CD4-positive, alpha-beta T cell treated with Interleukin-1 beta for 1 hour (primary cell): ENCODE measurements at places on chromosomes 5 and 9.

- no peak for DNase-seq
These were observed 123.4 kb upstream of the IFNE start for GRCh38 chr9:21605489-21605931.

DNA sequence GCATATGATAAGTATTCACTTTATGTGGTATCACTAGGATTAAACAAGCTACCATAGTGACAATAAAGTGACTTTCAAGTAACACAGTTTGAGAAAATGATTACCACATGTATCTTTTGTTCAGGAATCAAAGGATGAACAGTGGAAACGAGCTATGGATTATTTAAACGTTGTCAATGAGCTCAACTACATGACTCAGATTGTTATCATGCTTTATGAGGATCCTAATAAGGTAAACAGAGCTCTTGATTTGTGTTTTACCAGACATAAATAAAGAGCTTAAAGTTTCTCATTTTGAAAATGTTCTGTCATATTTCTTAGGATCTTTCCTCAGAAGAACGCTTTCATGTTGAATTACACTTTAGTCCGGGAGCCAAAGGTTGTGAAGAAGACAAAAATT is 57.4 kb downstream of the PPIP5K2 start:
- DNase-seq = no peak

DNA sequence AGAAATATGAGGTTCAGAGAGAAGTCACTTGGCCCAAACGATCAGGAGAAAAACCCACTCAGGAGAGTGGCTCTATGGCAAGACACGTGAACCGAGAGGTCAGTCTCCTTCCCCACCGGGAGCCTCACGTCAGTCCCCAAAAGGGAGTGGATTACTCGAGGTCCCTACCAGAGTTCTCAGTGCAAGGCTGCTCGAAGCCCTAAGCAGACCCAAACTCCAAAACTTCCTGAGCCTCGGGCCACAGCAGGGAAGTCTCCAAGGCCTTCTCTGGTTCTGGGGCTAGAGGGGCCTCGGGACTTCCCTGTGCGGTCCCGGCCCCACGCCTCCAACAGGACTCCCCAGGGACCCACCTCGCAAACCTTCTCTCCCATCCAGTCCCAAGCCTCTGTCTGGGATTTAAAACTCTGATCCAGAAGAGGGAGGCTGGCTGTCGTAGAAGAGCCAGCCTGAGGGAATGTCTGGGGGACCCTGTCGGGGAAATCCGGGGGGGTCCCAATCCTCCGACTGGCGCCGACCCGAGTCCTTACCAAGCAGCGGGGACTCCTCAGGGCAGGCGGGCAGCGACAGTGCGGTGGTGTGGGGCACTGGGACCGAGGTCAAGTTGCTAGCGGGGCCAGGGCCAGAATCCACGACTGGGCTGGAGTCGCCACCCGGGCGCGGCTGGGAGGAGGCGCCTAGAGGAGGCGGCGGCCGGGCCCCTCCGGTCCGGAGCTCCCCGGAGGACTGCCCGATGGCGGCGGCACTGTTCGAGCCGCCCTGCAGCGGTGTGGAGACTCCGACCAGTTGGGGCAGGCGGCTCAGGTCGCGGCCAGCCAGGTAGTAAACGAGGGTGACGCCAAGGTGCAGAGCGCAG is 679 bp downstream of the B4GALT1 start:
- DNase-seq = no peak

- no peak for DNase-seq
These were observed 227.8 kb downstream of the PAPPA start for GRCh38 chr9:116381350-116381749.

DNA sequence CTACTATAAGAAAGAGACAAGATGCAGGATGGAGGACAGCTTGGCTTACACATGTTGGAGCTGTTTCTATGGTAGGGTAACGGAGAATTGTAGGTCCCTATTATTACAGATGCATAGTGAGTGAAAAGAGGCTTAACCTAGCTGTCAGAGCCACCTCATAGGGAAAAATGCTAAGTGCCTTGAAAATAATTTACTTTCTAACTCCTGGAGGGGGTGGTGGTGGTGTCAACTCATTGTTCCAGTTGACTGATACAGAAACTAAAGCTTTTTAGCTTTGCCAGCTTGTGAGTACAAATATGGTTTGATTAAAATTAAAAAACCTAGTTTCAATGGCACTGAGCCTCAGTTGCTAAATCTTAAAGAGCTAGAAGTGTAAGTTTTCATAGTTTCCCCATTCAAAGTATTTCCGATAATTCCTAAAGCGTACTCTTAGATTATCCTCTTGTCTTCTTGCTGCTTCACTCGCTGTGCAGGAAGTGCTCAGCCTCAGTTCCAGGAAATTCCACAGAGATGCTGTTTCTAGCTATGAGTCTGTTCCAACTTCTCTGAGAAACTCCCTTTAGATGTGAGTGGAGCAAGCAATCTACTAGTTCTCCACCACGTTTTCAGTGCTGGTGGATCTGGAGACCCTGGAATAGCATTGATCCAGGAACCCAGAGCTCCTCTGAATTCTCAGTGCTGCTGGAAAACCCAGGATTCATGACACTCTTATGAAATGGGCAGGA is 265.2 kb downstream of the DMAC1 start:
- DNase-seq = no peak

- DNase-seq = no peak
These were observed 7.9 kb upstream of the C1QTNF2 start for GRCh38 chr5:160378330-160378729.

DNA sequence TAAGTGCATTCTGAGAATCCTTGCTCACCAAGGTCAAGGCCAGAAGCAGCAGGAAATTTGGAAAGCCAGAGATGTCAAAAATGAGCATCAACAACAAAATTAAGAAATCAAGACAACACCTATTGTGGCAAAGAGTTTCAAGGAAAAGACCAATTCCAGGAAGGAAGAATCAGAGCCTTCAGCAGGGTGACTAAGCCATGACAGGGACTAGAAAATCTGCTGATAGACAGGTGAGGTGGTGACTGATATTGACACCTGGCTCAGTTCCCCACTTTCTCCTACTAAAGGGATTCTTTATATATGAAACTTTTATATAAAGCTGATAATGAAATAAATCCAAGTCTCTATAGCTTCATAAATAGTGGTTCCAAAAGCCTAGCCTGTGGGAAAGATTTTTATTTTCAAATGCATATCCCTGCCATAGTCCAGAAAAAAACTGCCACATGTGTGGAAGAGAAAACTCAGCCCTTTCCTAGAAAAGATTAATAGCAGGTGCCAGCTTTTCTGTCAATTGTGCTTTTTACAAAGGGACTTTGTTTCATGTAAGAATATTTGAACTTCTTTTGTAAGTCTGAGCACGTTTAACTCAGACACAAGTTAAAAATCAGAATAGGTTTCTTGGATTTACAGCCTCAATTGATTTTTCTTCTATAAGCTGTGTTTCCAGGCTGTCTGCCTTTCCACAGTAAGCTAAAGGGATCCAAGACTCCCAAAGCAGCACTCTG is 81.1 kb upstream of the GRAMD2B start:
- DNase-seq = no peak

DNA sequence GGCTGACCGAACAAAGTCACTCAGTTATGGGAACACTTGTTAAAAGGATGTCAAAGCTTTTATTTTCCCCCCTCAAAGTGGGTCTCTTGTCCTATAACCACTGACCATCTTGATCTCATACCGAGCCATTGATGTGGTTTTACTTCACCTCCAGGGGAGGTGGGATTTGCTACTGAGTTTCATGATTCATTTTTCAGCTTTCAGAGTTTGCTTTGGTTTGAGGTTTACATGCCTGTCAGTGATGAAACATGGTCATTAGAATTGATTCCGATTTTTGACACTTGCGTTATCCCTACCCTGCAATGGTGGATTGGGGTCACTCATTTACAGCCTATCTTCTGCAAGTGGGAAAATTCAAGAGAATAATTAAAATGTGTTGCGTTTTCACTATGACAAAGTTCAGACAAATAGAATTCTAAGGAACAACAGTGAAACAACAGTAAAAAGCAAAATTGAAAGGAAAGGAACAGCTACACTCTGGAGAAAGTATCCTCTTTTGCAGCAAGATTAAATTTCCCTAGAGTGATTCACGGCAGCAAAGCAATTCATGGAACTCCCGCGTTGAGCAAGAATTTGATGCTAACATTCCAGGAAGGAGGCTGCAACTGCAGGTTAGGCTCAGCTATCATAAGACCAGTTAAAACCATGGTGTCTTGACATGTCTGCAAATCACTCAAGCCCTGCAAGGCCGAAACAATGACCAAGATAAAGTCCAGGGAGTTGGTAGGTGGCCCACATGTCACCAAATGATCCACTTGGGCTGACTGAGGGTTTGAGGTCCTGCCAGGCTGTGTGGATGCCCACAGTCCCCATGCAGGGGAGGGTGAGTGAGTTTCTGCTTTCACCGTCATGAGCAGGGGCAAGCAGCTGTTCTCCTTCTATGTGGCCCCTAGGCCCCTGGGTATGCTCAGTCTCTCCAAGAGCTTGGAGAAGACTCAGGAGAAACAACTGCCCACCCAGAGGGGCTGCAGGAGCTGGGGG is 9.4 kb downstream of the GADD45G start:
- no peak for DNase-seq

DNA sequence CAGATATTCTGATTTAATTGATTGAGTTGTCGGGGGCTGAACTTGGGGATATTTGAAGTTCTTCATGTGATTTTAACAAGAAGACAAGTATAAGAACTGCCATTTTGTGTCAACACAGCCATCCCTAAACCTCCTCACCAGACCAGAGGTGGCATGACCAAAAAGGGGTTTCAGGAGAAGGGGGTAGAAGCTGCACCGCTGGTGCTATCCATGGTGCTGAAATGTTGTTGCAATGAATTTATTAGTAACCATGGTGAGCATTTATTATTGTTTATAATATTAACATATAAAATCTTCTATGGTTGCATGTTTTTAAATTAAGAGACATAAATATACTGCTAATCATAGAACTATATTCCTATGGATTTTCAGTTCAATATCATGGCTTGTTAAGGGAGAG is 72.3 kb downstream of the GNA14 start:
- no peak for DNase-seq

DNA sequence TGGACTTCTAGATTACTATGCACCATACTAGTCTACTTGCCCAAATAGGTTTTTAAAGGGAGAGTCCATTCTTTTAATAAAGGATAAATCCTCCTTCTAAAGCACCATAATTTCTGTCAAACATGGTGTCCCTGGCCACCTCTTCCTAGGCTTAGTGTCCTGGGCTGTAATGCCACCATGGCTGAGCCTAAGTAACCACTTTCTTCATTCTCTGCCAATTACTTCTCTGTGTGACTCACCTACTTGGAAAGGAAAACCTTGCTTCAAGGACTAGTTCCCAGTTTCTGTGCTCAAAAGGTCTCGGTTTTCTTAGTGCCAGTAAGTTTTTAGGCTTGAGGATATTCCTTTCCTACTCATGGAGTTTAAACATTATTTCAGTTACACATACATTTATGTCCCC is 273.4 kb downstream of the DENND1A start:
- no peak for DNase-seq

- no peak for DNase-seq
These were observed 82.9 kb downstream of the PJA2 start for GRCh38 chr5:109326919-109327318.

DNA sequence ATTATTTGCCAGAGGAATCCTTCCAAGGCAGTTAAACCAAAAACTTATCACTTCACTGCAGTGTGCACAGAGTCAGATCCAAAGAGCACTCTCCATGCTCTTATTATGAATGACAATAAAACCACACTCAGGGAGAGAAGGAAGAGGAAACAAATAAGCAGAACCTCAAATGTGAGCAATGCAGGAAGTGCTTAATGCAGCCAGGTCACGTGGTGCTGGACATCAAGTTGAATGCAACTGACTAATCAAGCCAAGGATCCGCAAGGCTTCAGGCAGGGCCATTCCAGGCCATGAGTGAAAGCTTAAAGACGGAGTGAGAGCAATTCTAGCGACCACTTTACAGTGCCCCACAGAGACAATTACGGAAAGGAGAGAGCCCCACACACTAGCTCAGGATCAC is 230.4 kb upstream of the PUM3 start:
- no peak for DNase-seq
